ENCODE measurements at places on chromosomes 16 and 17. TPM values are rescaled to one million over a fixed set of nuclear protein-coding genes. Genes with fewer than 3 reads are reported as not detected.

CORO1A gene
- 70.0 TPM for total RNA-seq

DNA sequence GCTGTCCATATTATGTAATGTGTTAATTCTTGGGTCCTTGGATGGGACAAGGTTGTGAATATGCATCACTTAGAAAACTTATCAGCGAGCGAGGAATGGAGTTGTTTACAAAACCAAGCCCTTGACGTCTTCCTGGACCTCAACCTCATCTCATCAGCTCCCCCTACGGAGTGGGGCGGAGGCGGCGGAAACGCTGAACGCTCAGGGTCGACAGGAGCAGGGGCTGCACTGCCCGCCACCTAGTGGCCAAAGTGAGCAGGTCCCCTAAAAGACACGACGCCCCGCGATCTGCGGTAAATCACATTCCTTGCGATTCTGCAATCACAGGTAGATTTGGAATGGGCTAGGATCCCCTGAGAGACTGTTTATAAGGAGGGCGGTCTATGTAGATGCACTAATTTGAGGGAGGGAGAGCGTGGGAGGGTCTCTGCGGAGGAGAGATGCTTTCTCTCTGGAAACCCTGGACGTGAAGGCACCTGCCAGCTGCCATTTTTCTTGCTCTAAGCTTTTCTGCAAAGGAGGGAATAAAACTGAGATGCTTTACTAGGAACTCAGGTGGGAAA is 5.4 kb upstream of the ICAM2 start:
- peak overlapping the region; percentile 44 for H3K27ac ChIP-seq
- peak; percentile 90 for DNase-seq
- no peaks in the 10 kb centered on the region for H3K27me3 ChIP-seq
- H3K36me3 ChIP-seq: no peaks in the 10 kb centered on the region
- H3K4me3 ChIP-seq: peak overlapping the region; percentile 10
- H3K4me1 ChIP-seq: peaks cover 19% of the 10 kb centered on the region

- DNase-seq: peak; percentile 89
- H3K27me3 ChIP-seq: peaks cover 53% of the 10 kb centered on the region
- H3K27ac ChIP-seq: peak within 1 kb of the TSS; percentile 53
- peak within 1 kb of the TSS; percentile 45 for H3K4me3 ChIP-seq
- H3K4me1 ChIP-seq: peaks cover 39% of the 10 kb centered on the region
These were observed at the start of gene PNMT for GRCh38 chr17:39667945-39668924. Gene PNMT (plus strand): TSS chr17:39668453. CDS start chr17:39668476, 23 bp downstream.

DNA sequence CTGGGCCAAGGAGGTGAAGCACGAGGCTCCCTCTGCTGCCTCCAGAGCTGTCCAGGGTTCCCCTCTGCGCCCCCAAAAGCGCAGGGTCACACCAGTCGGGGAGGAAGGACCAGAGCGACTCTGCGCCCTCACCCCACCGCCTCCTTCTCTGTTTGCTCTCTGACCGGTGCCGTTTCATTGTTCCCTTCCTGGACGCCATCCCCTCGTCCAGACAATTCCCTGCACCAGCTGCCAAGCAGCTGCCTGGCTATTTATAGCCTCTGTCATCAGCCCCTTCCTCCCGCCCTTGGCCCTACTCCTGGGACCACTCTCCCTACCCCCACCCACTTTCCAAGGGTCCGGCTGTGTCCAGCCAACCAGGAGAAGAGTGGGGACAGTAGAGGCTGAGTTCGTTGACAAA is 68.8 kb upstream of the CREBBP start:
- no peaks in the 10 kb centered on the region for H3K27me3 ChIP-seq
- no peaks in the 10 kb centered on the region for H3K36me3 ChIP-seq
- peak; percentile 63 for DNase-seq
- peak overlapping the region; percentile 85 for H3K27ac ChIP-seq
- peaks cover 27% of the 10 kb centered on the region for H3K4me1 ChIP-seq
- peak overlapping the region; percentile 38 for H3K4me3 ChIP-seq
